ENCODE measurements at places on chromosomes 1 and 21.

- no peak for DNase-seq
Measured at GRCh38 chr21:45450423-45451090, 45.6 kb downstream of the COL18A1 start.

DNA sequence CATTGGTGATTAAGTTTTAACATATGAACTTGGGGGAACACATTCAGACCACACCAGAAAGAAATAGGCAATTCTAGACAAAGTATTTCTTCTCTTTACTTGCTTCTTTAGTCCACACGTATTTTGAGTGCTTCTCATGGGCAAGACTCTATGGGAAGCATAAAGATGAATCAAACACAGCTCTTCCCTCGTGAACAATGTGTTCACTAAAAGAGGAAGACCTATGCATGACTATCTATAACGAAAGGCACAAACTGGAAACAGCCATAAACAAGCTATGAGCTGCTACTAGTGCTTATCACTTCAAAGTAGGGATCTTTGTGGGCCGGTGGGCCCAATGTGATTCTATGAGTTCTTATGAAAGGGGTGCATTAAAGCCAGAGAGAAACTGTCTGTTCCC is 53.0 kb upstream of the PRDX6 start:
- DNase-seq = peak; percentile 83

DNA sequence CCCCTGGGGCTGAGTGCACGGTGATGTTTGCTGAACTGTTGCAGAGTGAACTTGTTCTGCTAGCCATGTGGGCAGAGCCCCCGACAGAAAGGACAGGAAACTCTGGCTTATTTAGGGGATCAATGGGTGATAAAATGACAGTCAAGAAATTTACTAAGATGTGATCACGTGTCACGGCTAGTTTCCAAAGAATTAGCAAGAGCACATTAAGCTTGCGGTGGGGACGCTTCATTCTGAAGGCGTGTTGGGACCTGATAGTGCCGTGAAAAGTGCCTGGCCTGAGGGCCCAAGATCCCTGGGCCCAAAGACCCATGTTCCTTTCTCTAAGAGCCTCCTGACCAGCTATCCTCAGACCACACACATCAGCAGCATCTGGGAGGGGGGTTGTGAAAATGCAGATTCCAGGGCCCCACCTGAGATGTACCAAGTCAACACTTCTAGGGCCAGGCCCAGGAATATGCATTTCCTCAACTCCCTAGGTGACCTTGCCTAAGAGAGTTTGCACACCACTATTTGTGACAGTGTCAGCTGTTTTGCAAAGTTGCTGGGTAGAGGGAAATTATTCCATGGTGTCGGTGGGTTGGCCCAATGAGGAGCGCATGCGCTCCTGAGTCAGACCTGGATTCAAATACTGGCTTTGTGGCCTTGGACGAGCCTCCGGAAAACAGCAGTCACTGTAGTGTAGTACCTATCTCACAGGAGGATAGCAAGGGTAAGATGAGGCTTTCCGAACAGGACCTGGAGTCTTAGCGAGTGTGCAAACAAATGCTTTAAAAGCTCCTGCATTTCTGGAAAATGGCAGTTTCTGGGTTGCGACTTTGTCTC is 77.5 kb downstream of the SPSB1 start:
- DNase-seq = no peak

DNA sequence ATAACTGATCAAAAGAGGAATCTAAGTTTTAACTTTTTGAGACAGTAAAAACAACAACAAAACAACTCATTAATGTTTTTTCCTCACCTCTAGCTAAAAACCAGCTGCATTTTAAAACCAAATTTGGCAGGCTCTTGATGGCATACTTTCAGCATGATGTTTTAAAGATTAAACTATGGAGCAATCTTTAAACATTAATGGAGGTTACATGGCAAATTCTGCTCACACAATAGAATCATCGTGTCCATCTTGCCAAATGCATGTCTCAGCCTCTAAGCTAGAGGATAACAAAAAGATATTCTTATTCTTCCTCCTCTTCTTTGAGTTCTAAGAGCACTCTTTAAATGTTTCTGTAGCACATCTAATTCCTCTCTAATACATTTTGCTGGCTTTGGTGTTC is 579.8 kb upstream of the PKN2 start:
- no peak for DNase-seq

DNA sequence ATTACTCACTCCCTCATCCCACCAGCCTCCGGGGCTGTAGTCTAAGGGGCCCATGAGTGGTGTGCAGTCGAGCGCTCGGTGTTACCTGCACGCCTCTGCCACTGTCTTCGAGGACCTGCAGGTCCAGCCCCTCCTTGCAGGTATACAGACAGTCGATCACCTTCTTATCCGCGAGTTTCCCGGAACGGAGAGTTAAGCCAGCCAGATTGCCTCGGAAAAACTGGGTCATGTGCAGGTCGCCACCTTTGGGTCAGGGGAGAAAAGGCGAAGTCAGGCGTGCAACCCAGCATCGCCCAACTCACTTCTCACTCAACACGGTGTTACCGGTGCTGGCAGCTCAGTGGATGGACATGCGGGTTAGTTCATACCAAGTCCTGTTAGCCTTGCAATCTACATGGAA is 84.3 kb downstream of the PIK3CD start:
- no peak for DNase-seq

DNA sequence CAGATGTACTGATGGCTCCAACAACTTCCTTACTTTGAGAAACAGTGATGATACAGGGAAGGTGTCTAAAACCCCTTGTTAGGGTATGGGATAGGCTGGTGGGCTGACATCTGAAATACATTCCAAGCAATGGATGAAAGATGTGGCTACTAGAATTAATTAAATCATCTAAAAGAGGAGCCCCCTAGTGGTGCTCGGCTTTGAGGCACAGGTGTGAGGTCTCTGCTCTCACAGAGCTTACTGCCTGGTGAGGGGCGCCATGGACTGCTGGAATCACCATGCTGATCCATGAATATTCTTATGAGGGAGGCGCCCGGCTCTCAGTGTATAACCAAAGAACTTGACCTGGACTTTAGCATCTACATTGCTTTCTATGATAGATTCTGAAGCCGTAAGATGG is 48.5 kb downstream of the GNG4 start:
- peak; percentile 33 for DNase-seq

GRCh38 chr1:181222972-181223505 is 134.5 kb downstream of the IER5 start:
- no peak for DNase-seq

- peak; percentile 59 for DNase-seq
Measured at GRCh38 chr1:184753608-184754475, 816 bp downstream of the EDEM3 start.

- no peak for DNase-seq
Measured at GRCh38 chr1:163250382-163250974, 47.8 kb upstream of the RGS5 start.

DNA sequence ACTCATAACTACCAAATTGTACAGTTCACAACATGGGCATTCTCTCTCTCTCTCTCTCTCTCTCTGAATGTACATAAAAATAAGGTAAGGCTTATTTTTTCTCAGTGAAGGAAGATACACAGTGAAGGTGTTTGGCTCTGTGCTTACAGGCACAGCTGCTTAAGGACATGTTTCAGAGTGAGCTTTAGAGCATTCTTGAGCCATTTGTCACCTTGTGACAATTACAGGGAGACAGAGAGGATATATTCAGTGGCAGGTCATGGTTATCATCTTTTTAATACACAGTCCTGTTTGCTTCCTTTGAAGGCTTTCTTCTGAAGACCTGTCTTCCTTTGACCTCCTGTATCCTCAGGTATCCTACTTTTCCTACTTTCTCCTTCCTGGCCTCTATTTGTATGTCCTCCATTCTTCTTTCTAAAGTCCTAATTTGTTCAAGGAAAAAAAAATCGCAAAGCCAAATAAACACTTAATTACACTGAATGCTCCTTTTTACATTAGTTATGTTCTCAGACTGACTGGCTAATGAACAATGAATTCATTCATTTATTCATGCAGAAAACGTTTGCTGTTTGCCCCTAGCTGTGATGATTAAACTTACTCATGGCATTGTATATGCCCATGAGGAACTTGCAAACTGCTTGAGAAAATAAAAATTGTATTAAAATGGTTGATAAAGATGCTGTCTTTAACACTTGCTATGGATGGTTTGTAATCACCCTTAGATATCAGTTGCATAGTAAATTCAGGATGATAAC is 33.4 kb downstream of the HSD17B7 start:
- DNase-seq = no peak

- DNase-seq = no peak
Measured at GRCh38 chr1:156124557-156125483, 10.3 kb downstream of the LMNA start.

DNA sequence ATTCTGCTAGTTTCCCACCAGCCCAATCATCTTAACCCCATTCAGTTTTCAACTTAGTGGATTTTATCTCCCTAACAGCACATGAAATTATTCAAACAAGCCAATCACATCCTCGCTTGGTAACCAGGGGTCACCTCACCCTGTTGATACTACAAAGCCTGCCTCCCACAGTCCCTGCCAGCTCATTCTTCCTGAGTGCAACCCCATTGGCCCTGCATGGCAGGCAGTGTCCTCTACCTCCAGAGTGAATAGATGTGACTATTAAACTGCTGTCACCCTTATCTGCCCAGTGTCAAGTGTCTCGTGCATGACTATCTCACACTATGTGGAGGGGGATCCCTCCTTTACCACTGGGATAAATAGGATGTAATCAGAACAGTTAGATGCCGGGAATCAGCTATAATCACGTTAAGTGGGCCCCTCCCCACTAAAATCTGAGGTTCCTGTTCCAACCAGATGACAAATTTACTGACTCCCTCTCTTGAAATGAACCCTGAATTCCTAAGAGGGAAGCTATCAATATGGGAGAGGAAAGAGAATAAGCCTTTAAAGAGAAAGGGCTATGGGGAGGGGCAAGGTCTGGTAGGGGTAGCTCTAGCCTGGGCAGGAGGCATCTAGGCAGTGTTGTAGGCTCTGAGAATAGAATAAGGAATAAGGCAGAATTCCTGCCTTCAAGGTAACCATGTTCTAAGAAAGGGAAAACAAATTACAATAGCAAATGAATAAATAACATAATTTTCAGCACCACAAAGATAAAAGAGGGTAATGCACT is 155.9 kb downstream of the SLC30A10 start:
- DNase-seq = no peak

DNA sequence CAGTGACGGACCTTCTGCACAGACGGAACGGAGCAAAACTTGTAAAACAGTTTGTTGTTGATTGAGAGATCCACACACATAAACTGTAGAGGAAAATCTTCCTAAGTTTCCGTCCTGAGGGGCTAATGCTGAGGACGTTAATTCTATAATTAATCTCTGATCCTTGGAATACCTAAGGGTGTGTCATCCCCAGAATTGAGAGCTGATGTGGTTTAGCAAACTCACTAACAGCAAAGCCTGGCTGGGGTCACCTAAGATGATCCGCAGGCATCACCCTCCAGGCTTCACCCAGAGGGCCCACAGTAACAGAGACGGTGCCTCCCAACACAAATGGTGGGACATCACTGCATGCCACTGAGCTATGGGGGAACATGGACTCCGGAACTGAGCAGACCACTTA is 97.5 kb downstream of the SMYD2 start:
- no peak for DNase-seq

GRCh38 chr1:100543640-100544039 is 5.7 kb downstream of the GPR88 start:
- DNase-seq = peak; percentile 51

- DNase-seq = peak; percentile 95
Measured at GRCh38 chr1:212671342-212672031, 28.2 kb downstream of the BATF3 start.

DNA sequence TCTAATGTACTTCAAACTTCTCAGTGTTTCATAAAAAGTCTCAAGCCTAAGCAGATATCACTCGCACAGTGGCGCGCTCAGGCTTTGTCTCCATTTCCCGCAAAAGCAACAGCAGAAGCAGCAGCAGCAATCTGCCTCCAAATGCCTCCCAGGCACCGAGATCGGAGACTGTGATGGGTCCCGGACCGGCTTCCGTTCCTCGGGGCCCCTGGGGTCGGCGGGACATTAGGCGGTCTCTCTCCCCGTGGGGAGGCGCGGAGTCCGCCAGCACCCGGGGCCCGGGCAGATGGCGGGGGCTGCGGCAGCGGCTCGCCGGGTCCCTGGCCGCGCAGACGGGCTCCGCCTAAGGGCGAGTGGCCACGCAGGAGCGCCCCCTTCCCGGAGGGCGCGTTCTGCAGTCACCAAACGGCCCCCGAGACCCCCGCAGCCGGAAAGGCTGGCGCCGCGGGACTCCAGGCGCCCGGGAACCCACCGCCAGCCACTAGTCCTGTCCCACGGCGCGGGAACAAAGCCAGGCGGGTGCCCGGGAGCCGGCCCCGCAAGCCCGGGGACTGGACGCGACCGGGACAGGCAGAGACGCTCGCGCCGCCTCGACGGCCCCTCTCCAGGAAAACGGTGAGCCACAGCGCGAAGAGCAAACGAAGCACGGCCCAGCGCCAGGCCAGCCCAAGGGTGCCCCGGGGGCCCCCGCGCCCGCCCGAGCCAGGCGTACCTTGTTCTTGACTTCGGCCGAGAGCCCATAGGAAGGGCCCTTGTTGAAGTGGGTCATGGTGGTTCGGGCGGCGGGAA is 590 bp downstream of the CNN3 start:
- DNase-seq = no peak

- no peak for DNase-seq
Measured at GRCh38 chr1:39754906-39755504, 16.1 kb downstream of the OXCT2 start.

DNA sequence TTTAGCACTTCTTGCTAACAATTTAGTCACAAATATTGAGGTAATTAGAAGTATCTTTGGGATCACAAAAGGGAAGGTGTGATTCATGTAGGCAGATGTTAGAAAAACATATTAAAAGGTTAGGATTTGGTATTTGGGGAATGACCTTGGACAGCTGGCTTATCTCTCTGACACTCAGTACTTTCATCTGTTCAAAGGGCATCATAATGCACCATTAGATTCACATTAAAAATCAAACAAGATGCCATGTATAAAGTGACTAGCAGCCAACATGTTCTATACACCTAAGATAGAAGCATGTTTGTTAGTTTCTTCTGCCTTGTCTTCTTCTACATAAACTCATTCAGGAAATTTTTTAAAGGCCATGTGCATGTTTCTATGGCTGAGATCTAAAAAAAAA is 56.5 kb upstream of the ESRRG start:
- DNase-seq = no peak
